ENCODE measurements at places on chromosomes 2 and 18.

- DNase-seq, result no peak
These were observed 96.0 kb upstream of the ST3GAL5 start for GRCh38 chr2:85984788-85985187.

DNA sequence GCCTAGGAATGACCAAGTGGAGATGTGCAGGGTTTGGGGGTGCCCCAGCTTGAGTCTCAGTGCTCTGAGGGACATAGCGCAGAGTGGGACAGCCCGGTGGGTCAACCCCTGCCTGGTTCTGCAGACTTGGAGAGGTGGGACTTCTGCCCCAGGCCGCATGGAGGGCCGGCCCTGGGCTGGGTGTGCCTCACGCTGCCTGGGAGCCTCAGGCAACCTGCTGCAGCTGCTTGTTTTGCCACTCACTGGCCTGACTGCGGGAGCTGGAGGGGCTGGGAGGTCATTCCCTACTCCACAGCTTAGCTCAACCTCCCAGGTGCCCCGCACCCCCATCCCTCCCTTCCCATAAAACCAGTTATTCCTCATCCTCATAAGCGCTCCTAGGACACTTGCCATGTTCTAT lies 33.1 kb downstream of the ODC1 start:
- no peak for DNase-seq

DNA sequence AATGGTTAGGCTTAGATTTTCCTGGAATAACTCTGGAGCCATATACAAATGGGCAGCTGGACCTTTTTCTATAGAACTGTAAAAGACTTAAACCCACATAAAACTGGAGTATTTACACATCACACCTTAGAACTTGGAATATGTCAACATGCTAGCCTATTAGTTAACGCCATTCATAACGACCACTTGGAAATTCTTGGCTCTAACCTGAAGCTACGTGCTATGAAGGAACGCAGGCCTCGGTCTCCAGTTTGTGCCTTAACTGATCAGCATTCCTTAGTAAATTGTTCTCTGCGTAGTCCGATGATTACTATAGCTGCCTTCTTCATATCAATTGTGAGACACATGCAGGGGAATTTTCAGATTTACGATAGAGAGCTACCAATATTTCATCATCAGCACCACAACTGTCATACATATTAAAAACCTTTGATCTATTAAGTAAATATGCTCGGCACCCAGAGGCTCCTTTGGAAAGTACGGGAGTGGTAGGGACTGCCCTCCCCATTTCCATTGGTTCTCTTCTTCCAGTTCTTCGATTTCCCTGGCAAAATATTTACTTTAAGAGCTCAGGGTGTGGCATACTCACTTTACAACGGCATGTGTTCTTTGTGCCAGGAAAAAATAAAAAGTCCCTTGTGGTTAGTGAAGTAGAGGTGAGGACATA lies 17.5 kb upstream of the CCL20 start:
- no peak for DNase-seq

GRCh38 chr2:102803897-102804217 lies 42.0 kb downstream of the TMEM182 start:
- no peak for DNase-seq

DNA sequence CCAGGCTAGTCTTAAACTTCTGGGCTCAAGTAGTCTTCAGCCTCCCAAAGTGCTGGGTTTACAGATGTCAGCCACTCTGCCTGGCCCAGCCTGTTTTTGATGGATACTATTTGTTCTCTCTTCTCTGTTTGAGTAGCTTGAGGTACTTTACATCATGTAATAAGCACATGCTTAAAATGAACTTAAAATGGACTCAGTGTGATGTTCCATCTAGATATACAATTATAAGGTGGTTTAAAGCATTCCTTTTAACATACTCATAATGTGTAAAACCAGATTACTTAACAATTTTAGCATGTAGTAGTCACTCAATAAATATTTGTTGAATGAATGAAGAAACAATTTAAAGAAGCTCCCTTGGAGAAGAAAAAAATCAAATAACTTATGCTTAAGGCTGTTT lies 9.6 kb downstream of the PTPRM start:
- no peak for DNase-seq

GRCh38 chr2:169573974-169574299 lies 272 bp upstream of the FASTKD1 start:
- DNase-seq, result no peak

GRCh38 chr2:200637901-200638300 lies 52.1 kb downstream of the AOX1 start:
- no peak for DNase-seq

DNA sequence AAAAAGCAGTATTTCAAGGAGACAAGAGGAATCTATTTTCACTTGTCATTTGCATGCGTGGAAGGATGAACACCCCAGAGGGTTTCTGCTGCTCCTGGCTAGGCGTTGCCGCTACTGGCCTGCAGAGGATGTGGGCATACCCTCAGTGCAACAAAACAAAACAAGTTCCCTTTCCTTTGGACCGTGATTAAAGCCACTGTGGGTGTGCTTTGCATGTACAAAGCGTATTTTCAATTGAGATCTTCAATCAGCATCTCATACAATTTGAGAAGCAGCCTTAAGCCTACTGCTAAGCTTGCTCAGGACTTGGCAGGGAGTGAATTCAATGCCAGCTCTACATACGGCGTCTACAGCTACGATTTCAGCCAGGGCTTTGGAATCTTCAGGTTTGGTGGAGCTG lies 298.4 kb downstream of the LPIN1 start:
- DNase-seq, result no peak

DNA sequence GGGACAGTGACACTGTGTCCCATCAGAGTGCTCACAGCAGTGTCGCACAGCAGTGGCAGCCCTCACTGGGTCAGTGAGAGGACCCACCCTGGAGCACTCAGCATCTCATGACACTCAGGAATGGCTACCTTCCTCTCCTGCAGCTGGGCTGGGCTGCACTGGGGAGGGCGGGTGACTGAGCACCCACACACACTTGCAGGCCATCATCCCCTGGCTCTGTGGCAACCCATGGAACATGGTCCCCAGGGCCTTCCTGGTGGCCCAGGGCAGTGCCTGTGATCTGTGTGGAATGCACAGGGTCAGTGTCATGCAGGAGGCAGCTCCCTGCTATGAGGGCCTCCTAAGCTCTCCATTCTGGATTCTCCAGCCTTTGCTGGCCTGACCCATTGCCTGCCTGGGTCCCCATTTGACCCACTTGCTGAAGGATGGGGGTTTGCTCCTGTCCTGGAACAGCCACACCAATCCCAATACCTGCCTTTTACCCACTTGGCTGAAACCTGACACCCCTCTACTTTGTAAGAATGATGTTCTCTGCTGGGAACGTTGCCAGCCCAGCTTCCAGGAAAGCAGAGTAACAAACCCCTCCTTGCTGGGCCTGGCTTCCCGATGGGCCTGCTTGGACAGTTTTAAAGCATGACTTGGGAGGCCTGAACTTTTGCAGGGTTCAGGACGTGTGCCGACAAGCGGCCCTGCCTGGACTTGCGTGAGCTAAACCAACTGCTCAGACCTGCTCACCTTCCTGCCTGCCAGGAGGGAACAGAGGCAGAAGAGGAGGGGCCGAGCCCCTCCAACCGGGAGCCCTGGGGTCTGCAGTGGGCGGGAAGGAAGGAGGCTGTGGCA lies 13.7 kb downstream of the HS6ST1 start:
- DNase-seq, result no peak

- DNase-seq, result no peak
These were observed 105.1 kb downstream of the SLC8A1 start for GRCh38 chr2:40346535-40347354.

- no peak for DNase-seq
These were observed 269.7 kb downstream of the ALPK2 start for GRCh38 chr18:58359218-58359617.

GRCh38 chr18:56148373-56148772 lies 490.0 kb downstream of the TXNL1 start:
- no peak for DNase-seq

DNA sequence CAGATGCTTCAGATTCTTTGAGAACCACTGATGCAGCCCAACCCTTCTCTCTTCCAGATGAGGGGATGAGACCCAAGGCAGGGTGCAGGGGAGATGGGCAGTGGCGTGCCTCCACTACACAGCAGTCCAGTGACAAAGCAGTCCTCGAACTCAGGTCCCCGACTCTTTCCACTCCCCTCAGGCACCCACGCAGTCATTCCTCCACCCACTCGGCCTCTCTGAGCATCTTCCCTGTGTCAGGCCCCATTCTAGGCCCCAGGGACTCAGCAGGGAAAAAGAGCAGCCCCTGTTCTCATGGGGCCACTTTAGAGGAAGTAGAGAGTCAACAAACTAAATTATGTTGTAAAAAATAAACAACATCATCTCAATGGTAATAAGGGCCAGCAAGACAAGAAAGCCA lies 15.2 kb downstream of the KCNK3 start:
- DNase-seq, result no peak

Measured in activated CD4-positive, alpha-beta T cell treated with anti-CD3 and anti-CD28 coated beads, Interleukin-2, amount 50 U/mL, for 4 hours (primary cell).